ENCODE measurements at places on chromosomes 6 and 20.

DNA sequence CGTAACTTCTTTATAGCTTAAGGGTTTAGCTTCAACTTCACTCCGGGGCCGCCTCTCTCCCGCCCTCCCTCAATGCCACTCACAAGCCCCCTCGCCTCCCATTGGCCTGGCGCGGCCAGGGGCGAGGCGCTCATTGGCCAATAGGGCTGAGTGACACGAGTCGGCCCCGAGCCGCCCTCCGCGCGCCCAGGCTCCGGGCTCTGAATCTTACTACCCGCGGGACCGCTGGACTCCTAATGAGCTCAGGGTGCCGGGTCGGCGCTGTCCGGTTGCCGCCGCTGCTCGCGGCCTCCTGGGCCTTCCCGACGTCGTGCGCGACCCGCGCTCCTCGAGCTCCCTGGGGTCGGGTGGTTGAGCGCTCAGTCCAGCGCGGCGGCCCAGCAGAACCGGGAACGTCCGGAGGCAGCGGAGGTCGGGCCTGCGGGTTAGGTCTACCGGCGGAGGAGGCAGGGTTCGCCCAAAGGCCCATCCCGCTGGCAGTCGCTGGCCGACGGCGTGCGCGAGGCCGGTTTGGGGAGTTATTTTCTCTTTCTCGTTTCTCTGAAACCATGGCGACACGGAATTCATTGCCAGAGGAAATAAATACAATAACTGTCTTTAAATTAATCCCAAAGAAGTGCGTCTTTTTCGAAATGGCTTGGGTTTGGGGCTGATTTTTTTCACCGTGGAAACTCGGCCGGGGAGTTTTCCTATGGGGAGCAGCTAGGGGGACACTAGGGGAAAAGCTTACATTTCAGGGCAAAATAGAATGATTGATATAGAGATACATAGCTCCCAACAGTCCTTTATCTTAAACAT is at the start of gene SIM1:
TSS of gene SIM1 (minus strand) at position 19 of the 798 bp plus-strand sequence. CDS start 1,453 bp downstream, outside the sequence.
- DNase-seq, result no peak

DNA sequence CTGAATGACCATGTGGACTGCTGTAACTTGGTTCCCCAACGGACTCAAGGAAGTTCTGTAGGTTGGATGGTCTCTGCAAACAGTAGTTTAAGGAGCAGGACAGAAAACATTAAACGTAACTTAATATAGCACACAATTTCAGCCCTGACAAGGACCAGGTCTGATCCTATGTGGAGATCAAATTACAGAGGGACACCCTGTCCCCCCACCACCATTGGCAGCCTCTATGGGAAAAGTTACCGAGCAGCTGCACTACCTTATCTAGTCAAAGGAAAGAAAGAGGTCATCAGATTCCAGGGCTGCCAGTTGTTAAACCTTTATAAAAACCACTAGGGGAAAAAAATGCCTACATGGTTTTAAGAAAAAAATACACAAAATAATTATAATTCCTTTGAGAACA is 191.5 kb upstream of the RSPO3 start:
- no peak for DNase-seq

DNA sequence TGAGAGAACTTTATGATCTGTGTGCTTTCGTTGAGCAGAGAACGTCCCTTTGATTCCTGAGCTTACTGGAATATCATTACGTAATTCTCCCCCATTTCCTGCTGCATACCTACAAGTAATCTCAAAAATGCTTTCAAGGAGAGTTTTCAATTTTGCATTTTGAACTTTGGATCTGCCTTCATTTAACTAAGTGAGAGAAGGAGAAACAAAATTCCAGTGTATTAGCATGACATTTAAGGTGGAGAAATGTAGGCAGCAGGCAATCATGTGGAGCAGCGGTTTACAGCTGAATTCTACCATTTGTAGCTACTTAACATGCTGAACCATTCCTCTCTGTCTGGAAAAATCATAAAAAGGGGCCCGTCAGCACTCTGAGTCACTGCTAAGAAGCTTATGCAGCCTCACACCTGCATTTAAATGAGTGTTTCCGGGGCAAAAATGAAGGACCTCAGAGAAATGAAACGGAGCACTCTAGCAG is 451.5 kb downstream of the PLCB1 start:
- no peak for DNase-seq

DNA sequence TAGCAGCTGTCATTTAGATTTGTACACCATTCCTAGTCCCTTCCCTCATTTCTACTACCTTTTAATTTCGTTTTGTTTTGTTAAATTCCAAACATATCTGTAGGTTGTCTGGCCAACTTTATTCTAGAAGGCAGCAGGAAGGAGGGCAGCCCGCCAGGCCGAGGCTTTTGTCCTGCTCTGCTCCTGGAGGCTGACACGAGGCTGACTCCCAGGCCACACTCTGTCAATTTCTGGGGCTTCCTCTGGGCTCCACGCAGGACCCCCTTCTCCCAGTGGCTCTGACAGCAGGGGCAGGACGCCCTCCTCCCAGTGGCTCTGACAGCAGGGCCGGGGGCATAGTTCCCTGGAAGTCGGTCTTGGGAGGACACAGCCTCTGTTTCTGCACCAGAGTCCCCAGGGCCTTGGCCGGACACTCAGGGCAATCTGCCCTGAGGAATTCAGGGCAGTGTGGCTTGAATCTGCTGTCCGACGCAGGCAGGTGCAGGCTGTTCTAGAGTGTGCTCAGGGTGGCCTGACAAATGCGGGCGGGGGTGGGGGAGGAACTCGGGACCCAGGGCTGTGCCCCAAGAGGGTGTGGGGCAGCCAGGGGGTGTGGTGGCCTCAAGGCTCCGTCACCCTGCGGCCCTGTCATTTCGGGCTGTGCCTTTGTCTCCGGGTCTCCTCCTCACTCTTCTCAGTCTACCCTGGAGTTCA is 11.8 kb downstream of the SMOC2 start:
- DNase-seq, result no peak

DNA sequence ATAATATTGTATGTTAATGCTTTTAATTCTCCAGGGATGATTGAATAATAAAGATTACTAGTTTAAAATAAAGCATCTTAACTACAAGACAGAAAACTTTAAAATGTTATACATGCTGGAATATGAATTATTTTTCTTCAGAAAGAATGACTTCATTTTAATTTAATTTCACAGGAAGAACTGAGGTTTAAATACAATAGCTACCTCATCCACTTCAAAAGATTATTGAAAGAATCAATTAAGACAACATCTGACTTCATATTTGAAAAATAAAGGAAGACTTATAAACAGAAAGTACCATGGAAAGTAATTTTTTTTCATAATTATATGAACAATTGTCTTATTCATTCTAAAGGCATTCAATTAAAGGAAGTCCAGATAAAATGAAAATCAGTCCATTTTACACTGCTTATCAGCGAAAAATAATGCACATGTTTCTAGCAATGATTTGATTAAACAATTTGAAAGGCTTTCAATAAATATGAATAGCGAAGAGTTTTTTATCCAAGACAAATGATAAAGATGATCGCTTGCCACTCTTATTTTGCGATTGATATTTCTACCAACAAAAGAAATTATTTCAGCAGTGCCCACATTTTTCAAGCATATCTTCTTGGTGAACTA is 368.5 kb upstream of the OPRM1 start:
- DNase-seq, result no peak

DNA sequence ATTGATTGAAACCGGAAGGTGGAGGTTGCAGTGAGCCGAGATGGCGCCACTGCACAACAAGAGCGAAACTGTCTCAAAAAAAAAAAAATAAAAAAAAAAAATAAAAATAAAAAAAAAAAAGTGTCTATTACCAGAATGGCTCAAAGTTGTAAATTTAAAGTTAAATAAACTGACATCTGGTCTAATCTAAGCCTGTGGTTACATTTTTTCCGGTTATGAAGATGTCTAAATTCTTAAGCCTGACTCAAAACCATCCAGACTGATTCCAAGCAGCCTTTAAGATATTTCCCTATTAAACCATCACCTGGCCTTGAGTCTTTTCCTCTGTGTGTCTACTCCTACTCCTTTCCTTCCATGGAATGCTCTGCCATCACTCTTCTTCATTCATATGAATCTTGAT is 371.7 kb upstream of the RUNX2 start:
- DNase-seq, result no peak

DNA sequence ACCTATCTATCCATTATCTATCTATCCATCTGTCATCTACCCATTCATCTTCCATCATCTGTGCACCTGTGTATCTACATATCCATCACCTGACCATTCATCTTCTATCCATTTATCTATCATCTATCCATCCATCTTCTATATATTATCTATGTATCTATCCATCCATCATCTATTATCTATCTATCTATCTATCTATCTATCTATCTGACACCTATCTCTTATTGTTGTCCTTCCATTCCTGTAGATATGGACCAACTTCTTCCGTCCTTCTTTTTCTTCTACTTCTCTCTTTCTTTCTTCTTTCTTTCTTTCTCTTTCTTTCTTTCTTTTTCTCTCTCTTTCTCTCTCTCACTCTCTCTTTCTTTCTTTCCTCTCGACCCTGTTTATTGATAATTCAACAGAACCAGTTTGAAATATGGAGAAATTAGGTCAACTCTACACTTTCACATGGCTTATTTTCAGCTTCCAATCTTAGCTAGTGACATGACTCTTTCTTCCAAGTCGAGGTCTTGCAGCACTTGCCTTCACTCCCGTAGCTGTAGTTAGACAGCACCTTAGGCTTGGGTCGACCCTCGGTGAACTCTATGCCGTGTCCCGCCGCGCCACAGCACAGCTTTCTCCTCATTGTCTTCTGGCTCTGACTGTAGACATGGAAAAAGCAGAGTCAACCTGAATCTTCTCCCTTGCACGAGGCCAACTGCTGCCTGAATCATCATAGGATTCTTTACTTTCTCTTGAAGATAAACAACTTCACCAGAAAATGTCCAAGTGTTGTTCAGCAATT is 110.4 kb upstream of the EXOC2 start:
- DNase-seq, result no peak

GRCh38 chr20:41048461-41049301 is 20.1 kb downstream of the TOP1 start:
- no peak for DNase-seq

GRCh38 chr20:29741594-29741893 is 1515.9 kb upstream of the DEFB115 start:
- DNase-seq, result no peak

- DNase-seq, result no peak
Measured at GRCh38 chr6:143368426-143368825, 82.1 kb downstream of the ADAT2 start.

DNA sequence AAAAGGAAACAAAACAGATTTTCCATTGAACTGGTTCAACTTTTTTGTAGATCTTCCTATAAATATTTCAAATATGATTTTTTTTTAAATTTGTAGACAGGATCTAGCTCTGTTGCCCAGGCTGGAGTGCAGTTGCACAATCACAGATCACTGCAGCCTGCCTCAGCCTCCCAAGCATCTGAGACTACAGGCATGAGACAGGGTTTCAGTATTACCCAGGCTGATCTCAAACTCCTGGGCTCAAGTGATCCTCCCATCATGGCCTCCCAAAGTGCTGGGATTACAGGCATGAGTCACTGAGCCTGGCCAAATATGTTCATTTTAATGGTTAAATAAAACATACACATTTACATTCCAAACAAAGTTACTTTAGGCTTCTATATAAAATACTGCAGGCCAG is 33.6 kb downstream of the SAMHD1 start:
- no peak for DNase-seq

DNA sequence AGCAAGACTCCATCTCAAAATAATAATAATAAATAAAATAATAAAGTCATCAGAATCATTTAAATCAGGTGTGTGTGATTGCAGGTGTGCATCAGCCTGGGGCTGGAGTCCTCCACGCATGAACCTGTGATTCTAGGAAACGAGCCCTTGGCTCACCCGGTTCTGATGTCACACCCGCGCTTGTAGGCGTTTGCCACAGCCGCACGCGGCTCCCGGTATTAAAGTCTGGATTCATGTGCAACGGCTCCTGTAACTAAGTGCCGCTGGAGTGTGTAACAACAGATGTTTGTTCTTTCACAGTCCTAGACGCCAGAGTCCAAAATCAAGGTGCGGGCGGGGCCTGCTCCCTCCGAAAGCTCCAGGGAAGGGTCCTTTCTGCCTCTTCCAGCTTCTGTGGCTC is 45.2 kb downstream of the KCNQ2 start:
- no peak for DNase-seq

DNA sequence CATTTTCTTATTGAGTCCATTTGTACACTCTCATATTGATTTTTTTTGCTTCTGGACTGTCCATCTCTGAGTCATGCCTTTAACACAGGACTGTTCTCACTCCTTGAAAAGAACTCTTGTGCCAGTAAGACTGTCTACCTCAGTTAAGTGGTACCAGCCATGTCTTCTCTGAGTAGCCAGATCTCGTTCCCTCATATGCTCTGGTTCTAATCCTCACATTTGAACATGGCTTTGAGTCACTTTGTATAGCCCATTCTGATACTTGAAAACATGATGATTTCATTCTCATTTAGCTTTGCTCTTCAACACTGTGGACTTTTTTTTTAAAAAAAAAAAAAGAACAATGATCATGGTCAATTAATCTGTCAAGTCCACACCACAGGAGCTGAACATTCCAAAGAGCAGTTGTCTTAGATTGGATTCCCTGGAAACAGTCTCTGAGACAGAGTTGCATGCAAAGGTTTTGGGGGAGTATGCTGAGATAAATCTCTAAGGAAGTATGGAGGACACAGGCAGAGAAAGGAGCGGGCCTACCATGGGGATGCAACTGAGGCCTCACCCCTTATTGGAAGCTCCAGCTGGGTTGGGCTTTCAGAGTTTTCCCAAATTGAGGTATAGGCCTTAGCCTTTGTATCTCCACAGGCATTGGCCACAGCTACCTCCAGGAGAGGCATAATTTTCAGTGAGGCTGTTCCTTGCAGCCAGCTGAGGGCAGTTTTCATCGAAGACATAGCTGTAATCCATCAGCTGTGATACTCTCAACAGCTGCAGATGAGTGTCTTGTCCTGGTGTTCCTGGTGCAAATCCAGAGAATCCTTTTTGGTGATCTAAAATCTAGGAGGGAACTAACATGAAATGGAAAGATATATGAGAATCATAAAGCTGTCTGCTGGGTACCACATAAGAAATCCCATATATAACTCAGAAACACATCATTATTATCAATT is 6.0 kb upstream of the PTCHD4 start:
- no peak for DNase-seq

- no peak for DNase-seq
Measured at GRCh38 chr6:161584051-161584450, 310.2 kb upstream of the AGPAT4 start.

- DNase-seq, result no peak
Measured at GRCh38 chr6:40276141-40276540, 311.0 kb downstream of the LRFN2 start.

GRCh38 chr20:2130683-2131082 is 29.1 kb downstream of the STK35 start:
- DNase-seq, result no peak

GRCh38 chr6:53483423-53484353 is 61.2 kb downstream of the GCLC start:
- no peak for DNase-seq

- DNase-seq, result no peak
Measured at GRCh38 chr20:39036851-39037250, 74.7 kb downstream of the DHX35 start.

DNA sequence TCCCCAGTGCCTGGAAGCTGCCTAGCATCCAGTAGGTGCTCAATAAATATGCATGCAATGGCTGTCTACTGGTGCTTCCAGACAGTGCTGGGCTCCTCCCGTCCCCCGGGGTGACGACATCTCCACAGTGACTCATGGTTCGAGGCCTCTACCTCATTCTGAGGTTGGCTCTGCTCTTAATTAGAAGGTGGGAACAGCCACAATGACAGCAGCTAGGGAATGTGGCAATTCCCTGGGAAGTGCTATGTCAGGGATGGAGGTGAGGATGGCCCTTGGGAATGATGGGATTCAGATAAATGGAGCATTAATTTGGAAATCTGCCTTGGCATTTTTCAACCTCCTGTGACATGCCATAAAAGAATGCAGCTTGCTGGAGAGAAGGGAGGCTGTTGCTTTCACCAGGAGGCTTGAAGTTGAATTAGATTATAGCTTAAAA is 43.5 kb upstream of the NFATC2 start:
- no peak for DNase-seq
